Right forelimb (tissue), 1 donor: ENCODE measurements at places on chromosomes 4 and X.
A peak's percentile ranks its signal among the peaks of the same experiment; 100 is the strongest.

DNA sequence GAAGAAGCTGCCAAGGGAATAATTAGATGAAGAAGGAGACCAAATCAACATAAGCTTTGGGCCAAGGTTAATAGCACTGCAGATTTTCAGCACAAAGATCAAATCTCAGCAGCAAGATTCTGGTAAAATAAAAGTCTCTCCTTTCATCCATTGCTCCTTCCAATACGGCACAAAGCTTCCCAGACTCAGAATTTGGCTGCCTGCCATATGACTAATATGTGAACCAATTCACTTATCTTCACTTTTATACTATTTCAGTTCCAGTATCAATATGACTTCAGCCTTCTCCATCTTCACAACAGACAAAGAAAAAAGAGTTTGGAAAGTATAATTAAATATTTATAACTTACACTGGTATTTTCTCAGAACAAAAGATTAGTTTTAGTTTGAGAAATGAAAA is 978.3 kb upstream of the GRID2 start:
- no peak for DNase-seq

DNA sequence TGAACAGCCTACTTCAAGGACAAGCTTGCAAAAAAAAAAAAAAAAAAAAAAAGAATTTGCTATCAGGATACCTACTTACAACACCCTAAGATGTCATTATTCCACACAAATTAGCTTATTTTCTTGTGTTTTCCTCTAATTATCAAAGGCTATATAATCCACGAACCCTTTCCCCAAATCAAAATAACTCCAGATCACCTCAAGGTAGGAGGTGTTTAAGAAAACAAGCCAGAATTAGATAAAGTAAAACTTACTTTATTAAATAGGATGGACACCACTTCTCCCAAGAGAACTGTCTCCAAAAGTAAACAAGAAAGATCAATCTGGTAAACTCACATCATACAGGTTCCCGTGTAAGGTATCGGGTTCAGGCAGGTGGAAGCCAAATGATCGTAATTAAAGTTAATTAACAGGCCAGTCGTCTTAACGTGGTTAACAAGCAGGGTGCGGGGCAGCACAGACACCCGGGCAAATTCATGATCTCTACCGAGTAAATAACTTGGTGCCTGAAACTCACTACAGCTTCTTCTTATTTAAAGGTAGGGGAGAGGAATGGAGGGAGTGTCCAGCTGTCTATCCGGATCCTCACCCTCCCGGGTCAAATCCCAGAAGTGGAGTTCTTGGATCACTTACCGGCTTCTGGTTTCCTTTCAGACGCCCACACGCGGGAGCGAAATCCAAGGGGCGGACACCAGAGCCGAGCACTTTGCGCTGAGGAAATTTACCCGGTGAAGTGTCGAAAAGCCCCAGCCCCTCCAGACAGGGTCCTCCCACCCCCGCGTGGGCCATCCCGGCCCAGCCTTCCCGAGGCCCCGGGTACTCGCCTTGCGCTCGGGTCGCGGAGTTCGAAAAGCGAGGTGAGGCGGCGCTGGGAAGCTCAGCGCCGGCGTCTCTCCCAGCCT is 708 bp downstream of the ARAP2 start:
- peak; percentile 67 for DNase-seq

DNA sequence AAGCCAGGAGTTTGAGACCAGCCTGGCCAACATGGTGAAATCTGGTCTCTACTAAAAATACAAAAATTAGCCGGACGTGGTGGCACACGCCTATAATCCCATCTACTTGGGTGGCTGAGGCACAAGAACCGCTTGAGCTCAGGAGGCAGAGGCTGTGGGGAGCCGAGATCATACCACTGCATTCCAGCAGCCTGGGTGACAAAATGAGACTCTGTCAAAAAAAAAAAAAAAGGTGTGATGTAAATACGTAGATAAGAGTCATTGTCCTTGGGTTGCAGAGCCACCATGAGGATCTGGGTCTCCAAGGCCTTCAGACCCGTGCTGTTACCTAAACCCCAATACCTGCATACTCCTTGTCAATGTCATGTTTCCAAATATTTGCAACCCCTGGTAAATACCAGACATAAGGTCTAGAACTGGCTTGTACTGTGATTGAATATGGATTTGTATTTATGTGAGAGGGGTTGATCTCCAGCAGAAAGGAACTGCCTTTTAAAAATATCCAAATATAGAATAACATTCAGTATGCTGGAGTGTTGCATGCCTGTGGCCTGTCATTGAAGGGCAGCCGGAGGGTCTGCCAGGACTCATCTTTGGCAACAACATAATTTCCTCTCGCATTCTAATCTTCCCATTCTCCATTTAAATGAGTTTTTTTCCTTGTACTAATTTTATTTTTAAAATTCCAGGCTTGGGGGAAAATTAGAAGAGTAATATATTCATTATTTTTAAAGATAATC is 40.4 kb downstream of the ATXN3L start:
- DNase-seq = no peak

DNA sequence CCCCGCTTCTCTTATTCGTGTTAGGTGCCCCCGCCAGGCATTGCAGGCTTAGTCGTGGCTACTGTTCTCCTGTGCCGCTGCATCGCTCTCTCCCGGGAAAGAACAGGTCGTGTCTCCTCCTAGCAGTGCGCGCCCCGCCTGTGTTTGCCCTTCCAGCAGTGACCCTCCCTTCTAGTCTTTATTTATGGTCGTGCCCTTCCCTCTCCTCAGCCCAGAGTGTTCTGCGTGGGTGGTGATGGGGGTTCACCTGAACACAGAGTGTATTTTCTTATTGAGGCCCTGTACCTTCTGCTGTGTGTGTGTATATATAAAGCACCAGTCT is 15.2 kb downstream of the USP11 start:
- DNase-seq = no peak

DNA sequence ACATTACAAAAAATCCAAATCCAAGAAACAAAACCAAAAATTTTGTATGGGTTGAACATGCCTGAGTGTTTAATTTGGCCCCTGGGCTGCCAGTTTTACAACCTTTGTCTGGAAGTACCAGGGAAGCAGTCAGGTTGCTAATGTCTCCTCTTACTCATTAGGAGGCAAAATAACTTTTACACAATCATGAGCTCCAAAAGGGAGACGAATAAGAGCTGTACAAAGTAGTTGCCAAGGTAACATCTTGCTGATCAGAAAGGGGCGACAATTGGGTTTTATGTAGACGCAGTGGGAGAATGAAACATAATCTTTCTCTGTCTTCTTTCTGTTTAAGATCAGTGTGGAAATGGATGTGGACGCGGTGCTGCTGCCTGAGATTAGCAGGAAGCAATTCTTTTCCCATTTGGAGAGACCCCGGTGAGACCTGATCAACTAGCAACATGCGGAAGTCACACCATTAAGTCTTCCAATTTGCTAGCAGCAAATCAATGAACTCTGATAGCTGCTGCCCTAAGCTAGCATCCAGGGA is 90.7 kb upstream of the IGFBP7 start:
- no peak for DNase-seq

GRCh38 chr4:1720163-1720983 is 750 bp downstream of the TMEM129 start:
- DNase-seq = no peak

- DNase-seq = no peak
Measured at GRCh38 chr4:6184169-6184568, 16.2 kb downstream of the JAKMIP1 start.

DNA sequence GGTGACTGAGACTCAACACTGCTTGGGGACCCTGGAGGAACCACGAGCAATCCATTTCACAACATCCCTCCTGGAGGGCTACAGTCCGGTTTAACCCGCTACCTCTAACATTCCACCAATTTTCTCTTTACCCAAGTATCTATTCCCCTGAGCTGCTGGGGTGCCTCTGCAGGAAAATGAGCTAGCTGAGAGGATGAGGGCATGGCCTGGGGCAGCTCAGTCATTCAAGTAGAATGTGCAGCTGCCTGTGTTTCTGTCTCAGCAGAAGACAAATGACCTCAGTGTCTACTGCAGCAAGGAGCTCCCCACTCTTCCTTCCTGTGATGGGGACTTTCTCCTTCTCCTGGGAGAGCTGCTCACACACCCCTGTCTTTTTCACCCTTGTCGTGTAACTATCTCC is 120.8 kb downstream of the ZNF518B start:
- DNase-seq = no peak

GRCh38 chr4:127036296-127036695 is 596.5 kb upstream of the INTU start:
- no peak for DNase-seq

- no peak for DNase-seq
Measured at GRCh38 chr4:147526272-147526654, 45.4 kb downstream of the EDNRA start.

- no peak for DNase-seq
Measured at GRCh38 chrX:56765811-56766553, 36.9 kb downstream of the NBDY start.

- DNase-seq = no peak
Measured at GRCh38 chr4:80219301-80220025, 22.2 kb downstream of the PRDM8 start.
